Stimulated activated CD8-positive, alpha-beta memory T cell treated with anti-CD3 and anti-CD28 coated beads, Interleukin-4, amount 100 ng/mL, for 24 hours (primary cell): ENCODE measurements at places on chromosomes 1 and 21.

DNA sequence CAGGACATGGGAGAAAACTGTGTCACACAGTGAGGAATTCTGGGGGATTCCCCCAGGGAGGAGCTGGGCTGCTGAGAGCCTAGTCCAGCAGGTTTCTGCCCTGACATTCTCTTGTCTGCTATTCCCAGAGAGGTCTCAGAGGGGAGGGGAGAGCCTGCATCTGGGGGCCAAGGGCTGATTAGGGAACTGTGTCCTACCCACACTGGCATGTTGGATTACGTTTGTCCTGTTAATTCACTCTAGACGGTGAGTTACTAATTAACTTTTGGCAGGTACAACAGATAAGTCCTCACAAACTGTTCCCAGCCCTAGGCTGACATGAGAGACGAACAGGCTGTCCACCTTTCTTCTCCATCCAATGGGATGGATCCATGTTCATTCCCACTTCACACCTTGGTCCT lies 2.6 kb upstream of the SH3BGRL3 start:
- no peak for DNase-seq

DNA sequence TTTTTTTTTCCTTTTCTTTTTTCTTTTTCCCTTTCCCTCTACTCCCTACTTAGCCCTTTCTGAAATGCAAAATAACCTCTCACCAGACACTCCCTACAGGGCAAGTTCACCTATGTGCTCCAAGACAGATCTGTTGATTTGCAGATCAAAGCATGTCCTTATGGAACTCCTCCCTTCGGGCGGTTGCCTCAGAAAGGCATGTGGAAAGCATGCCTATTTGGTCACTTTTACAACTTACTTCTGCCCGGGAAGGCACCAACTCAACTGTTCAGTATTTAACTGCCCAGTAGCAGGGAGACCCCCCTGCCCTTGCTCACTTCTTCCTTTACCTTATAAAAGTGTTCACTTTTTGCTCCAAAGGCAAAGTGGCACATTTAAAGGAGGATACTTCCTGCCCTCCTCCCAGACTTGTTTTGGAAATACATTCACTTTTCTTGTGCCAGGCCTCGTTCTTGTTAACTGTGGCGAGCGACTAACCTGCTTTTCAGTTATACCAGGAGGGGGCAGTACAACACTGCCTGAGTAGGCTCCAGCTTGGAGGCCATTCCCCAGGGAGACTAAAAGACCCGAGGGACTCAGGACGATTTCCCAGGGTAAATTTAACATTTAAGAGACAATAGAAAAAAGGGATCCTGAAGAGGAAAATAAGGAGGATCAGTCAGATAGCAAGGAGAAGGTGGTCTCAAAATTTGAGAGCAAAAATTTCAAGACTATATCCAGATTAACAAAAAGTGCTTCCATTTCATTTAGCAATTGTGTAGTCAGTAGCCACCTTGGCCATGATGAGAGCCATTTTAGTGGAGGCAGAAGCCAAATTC lies 12.3 kb upstream of the SLAMF7 start:
- no peak for DNase-seq

DNA sequence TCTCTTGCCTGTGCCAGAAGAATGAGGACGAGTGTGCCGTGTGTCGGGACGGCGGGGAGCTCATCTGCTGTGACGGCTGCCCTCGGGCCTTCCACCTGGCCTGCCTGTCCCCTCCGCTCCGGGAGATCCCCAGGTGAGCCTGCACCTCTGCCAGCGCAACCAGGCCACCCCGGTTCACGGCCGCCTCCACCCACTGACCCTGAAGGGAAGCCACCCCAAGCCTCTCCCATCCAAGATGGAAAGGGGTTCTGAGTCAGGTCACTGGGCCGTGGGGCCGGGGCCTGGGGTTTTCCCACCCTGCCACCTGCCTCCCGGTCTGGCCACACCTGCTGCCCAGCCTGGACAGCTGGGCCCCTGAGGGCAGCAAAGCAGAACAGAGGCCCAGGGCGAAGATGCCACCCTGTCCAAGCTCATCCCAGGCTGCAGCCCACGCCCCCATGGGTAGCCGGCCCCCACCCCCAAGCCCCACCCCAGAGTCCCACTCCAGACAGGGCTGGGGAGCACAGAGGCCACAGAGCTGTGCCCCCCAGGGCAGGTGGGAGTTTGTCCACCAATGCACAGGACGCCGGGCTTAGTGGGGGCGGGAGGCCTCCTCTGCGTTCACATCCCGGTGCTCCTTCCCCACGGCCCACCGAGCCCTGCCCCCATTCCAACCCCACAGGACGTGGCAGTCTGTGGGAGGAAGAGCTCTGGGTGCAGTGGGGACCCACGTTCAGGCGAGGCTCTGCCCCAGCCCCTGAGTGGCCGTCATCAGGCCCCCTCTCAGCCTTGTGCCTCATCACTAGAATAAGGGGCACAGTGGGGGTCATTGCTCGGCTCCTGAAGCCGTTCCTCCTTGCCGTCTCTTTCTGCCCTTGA lies 5.6 kb downstream of the AIRE start:
- no peak for DNase-seq

DNA sequence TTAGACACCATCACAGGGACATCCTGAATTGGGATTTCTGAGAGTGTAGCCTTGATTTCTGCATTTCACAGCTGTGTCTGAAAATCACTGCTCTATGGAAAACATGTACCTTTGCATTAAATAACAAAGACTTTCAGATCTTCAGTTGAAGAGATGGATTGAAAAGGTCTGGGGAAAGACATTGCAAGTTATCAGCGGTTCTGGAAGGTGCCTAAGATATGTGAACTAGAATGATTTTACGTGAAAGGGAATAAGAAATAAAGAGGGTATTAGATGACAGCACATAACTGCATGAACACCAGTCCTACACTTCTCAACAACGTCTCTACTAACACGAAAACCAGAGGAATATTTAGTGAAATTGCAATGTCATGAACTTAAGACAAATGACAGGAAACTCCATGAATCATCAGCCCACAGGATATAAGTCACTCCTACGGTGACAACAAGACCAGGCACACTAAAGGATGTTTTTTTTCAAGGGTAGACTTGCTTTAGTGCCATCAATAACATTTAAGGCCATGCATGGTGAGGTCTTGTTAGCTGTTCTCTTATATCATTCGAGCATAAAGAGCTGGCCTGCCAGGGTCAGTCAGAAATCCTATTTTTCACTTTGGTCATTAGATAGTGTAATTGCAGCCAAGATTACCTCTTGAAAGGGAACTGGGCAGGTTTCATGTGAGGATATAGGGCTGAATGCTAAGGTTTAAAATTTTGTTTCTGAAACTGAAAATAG lies 283.1 kb downstream of the GRIK1 start:
- no peak for DNase-seq

GRCh38 chr1:213369465-213369864 lies 318.4 kb downstream of the RPS6KC1 start:
- DNase-seq, result no peak

- DNase-seq, result no peak
Measured at GRCh38 chr1:18547460-18547859, 66.7 kb downstream of the KLHDC7A start.

GRCh38 chr1:201267481-201268229 lies 15.7 kb upstream of the PKP1 start:
- DNase-seq, result no peak

DNA sequence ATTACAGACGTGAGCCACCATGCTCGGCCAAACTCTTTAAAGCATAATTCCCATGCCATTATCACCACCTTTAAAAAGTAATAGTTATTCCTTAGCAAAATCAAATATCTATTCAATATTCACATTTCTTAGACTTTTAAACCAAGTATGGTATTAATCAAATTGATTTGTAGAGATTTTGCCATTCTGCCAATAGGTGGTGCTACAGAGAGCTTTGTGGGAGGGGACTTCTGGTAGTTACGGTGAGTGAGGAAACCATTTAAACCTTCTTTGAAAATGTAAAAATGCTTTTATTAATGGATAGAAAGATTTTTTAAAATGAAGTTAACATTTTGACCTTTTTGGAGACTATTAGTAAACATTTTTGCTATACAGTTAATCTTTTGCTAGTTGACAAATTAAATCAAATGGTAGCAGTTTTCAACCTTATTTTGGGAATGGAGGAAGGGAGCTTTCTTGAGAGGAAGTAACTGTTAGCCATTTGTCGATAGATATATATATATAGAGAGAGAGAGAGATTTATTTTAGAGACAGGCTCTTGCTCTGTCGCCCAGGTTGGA lies 19.3 kb downstream of the IARS2 start:
- no peak for DNase-seq

DNA sequence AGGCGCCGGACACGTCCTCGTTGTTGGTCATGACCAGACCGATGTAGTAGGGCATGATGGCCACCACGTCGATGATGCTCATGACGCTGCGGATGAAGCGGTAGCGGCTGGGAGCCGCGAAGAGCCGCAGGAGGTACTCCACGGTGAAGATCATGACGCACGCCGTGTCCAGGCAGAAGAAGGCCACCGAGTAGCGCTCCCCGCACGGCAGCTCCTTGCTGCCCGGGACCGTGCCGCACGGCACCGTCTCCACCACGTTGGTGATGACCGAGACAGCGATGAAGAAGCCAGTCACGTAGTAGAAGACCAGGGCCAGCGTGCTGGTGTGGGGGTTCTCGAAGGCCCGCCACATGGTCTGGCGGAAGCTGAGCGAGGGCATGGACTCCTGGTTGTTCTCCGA lies 7.6 kb downstream of the KCND3 start:
- no peak for DNase-seq

GRCh38 chr1:180152588-180152987 lies 2.1 kb upstream of the QSOX1 start:
- DNase-seq, result no peak
